IPS-NIHi11 (cell line): ENCODE measurements at places on chromosomes 11 and 22.

DNA sequence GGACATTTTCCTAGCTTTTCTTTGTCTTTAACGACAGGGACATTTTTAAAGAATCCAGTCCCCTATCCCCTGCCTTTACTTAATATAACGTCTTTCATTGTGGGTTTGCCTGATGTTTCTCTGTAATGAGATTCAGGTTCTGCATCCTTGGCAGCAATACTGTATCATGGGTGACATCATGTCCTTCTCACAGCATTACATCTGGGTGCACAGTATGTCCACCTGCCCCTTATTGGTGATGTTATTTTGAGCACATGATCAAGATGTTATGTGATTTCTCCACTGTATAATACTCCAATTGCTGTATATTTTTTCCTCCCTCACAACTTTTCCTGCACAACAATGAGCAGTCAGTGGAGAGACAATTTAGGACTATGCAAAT is 9.7 kb upstream of the STK33 start:
- DNase-seq, result no peak

- no peak for DNase-seq
These were observed 8.0 kb downstream of the NEAT1 start for GRCh38 chr11:65430406-65431217.

GRCh38 chr11:73077454-73077853 is 64.7 kb downstream of the FCHSD2 start:
- no peak for DNase-seq

DNA sequence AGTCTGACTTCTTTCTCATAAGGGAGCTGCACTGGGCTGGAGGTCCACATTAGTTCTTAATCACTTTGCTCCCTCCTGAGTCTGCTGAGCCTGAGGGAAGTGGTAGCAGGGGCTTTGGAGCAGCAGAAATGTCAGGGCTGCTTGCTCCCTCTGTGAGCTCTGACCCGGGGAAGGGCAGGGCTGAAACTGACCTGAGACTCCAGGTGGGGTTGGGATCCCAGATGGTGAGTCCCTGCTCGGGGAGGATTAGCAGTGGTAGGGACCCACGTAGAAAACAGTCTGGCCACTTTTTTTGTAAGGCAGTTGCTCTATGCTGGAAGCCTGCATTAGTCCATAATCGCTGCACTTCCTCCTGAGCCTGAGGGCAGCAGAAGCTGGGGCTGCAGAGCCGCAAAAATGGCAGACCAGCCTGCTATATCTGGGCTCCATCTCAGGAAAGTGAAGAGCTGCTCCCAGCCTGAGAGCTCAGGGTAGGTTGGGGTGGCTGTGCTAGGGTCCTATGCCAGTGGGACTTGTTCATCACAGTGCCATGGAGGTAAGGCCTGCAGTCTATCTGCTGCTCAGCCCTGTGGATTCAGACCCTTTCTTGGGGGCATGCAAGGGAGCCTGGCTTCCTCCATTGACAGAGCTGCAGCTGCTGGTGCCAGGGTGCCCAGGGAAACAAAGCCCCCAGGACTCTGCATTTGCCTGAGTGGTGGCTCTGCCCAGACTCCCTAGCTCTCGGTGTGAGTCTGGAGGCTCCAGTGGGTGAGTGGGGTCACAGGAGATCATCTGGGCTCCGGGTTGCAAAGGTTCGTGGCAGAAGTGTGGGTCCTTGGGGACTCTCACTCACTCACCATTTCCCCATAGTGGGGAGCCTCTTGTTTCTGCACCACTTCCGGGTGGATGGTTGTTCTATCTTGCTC is 854.3 kb downstream of the LUZP2 start:
- DNase-seq, result no peak
